Mucosa of descending colon (tissue), 3 donors: ENCODE measurements at places on chromosomes 16 and 17. TPM values are rescaled to one million over a fixed set of nuclear protein-coding genes. Genes with fewer than 3 reads are reported as not detected.

DNA sequence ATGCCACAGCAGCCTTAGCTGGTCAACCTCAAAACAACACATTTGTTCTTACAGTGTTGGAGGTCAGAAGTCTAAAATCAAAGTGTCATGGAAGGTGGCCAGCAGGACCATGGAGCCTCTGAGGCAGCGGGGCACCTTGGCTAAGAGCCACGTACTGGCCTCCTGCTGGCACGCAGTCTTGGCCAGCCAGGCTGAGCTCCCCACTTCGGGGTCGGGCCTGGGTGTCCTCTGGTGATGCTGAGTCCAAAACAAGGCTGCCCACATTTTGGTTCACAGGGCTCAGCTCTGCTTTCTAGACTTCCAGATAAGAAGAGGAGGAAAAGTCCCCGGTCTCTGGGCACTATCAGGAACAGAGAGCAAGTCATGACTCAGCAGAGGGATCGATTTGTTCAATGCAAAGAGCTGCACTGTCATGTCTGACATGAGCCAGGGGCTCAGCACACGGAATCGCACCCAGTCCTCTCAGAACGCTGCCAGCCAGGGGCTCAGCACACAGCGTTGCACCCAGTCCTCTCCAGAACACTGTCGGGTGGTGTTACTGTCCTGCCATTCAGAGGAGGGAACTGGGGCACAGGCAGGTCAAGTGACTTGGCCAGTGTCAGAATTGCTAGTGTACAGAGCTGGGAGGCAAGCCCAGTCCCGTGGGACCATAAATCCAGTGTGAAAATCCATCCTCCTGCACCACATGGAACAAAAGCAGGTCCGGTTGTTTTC is 2.5 kb downstream of the LGALS9 start:
- DNase-seq = peak; percentile 52

GRCh38 chr17:30921544-30922196 is at the start of gene ADAP2:
ADAP2 (plus strand) TSS chr17:30921945; CDS start chr17:30922015, 70 bp downstream.
- peak; percentile 83 for DNase-seq

DNA sequence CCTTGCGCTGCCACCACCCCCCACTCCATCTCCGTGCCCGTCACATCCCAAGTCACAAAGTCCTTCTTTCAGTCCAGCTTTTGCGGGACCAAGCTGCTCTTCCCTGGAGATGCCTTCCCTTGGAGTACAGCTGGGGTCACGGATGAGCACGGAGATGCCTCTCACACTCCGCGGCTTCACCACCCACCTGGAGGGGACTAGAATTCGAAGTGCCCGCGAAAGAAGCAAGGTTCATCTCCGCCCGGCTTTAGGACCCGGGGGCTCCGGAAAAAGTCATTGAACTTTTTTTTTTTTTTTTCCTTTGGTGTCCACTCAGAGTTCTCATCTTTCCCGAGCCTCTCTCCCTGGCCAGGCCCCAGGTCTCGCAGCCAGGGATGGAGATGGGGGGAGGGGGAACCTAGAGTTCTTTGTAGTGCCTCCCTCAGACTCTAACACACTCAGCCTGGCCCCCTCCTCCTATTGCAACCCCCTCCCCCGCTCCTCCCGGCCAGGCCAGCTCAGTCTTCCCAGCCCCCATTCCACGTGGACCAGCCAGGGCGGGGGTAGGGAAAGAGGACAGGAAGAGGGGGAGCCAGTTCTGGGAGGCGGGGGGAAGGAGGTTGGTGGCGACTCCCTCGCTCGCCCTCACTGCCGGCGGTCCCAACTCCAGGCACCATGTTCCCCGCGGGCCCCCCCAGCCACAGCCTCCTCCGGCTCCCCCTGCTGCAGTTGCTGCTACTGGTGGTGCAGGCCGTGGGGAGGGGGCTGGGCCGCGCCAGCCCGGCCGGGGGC is at the start of gene FKBP10:
Gene FKBP10, plus strand, starts transcription at position 624 of the 771 bp plus-strand sequence. Its CDS starts 31 bp downstream, at position 655.
- no peak for DNase-seq

DNA sequence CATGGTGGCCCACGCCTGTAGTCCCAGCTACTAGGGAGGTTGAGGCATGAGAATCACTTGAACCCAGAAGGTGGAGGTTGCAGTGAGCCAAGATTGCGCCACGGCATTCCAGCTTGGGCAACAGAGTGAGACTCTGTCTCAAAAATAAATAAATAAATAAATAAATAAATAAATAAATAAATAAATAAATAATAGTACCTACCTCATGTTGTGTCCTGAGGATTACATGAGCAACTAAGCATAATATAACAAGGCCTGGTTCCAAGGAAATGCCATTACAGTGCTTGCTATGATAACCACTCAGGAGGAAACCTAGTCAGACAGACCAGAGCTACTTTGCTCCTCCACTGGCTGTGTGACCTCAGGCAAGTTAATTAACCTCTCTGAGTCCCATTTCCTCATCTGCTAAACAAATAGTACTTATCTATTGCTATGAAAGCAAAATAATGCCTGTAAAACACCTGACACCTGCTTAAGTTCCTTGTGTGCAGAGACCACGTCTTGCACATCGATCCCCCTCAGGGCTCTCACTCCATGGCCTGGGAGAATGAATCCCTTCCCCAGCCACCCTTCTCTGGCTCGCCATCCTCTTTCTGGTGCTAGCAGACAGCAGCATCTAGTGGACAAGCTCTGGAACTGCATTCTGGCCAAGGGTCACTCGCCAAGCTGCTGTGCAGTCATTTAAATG is 7.5 kb downstream of the EPOP start:
- DNase-seq = peak; percentile 63

KRTAP17-1 gene
- not detected for total RNA-seq

GPR179 gene
- 0.02 TPM for total RNA-seq

- no peak for DNase-seq
Observed at GRCh38 chr17:81252326-81252986, 13.3 kb downstream of the NDUFAF8 start.

- peak; percentile 56 for DNase-seq
Observed at GRCh38 chr16:12067714-12068401, 91.3 kb downstream of the SNX29 start.

DNA sequence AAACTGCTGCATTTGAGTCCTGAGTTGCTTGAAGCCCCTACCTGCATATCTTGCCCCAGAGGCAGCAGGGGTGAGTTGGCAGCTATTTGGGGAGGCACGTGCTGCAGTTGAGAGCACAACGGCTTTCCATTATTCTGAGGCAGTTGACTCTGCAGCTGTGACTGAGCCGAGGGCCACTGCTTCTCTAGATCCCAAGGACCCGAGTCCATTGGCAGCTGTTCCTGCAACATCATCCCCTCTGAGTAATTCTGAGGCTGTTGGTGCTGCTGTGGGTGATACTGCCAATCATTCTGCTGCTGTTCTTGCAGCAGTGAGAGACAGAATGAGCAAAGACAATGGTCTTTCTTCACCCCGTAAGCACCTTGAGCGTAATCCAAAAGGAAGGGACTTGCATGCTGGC is 12.7 kb downstream of the TERF2IP start:
- no peak for DNase-seq

OR3A3 gene
- total RNA-seq = not detected

CCL4L2 gene
- 1.1 TPM for total RNA-seq

DNA sequence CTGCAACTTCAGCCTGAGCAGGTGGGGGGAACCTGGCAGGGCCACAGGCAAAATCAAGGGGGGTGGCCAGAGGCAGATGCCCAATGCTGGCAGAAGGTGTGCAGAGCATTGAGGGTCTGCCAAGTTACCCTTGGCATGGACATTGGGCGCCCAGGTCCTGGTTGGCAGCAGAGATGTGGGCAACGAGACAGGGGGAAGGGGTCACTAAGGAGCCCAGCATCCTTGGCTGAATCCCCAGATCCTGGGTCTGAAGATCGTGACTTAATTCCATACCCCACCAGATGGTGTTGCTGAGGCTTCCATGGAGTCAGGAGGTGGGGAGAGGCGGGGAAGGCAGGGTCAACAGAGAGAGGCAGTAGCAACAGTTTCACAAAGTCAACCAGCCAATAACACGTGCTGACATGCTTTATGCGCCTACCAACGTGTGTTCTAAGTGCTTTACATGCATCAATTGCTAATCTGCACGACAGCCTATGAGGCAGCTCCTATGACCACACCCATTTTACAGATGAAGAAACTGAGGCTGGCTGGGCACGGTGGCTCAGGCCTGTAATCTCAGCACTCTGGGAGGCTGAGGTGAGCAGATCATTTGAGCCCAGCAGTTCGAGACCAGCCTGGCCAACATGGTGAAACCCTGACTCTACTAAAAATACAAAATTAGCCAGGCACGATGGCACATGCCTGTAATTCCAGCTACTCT is 83.3 kb downstream of the GSG1L start:
- no peak for DNase-seq
